Stimulated activated CD4-positive, alpha-beta T cell treated with anti-CD3 and anti-CD28 coated beads, Interleukin-12 subunit alpha, Interleukin-12 subunit beta, amount 100 ng/mL, for 4 hours (primary cell): ENCODE measurements at places on chromosomes 2 and 18.

DNA sequence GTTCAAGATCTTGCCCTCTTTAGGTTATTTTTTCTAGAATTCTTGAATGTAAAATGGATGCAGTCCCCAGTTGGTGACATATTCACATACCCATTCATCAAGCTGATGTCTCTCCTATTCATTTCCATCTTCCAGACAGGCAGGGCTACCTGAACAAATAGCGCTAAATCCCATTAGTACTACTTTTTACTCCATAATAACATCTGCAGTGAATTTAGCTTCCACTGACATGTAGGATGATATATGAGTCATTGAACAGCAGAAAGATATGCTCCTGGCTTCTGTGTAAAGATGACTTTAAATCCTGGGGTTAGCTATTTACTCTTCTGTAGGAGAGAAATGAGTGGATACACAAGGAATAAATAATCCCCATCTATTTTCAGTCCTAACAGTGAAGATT is 194.7 kb downstream of the RND3 start:
- no peak for DNase-seq

DNA sequence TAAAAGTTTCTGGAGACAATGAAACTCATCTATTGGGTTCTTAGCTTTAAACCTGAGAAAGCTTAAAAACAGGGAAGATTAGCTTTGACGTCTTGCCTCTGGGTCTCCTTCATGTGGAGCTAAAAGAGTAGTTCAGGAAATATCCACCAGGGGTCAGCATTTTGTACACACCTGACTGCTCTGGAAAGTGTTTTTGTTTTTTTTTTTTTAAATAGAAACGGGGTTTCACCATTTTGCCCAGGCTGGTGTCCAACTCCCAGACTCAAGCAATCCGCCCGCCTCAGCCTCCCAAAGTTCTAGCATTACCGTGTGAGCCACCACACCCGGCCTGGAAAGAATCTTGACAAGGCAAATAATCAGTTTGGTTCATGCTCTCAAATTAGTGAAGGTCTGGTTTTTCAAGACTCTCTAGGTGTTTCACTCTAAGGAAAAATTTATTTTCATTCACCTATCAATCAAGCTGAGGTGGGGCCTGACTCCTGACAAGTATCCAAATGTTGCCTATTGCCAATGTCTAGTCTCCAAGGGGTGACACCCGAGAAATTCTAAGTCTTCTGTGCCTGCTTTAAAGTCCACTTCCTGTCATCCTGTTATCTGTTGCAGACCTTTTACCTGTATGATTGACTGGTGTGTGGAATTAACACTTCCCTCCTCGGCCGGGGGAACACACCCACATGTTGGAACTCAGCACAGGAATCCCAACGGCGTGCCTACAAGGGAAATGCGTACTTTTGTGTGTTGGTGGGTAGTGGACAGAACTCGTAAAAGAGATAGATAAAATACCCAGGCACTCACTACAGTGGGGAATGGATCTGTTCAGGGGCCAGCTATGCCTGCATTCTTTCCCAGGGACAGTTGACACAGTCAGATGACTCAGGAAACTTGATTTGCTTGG is 11.3 kb downstream of the IL1RN start:
- no peak for DNase-seq

GRCh38 chr2:47479863-47480262 is 76.9 kb downstream of the MSH2 start:
- no peak for DNase-seq

DNA sequence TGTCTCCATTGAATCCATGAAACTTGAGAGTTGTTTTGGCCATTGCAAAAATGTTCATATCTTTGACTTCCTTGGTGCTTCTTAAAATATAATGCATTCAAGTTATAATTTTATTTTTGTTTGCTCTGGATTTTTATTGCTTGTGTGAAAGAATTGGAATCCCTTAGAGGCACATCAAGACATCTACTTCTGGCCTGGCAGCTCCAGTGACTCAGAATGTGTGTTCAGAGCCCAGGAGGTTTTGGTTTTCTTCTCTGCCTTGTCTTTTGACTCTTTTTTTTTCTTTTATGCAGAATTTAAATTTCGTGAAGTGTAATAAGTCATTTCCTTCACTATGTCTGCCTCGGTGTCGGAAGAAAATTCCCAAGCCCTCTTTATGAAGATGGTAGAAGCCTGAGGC is 180.2 kb downstream of the LTBP1 start:
- no peak for DNase-seq

GRCh38 chr2:23624915-23625314 is 239.9 kb downstream of the KLHL29 start:
- DNase-seq: no peak

DNA sequence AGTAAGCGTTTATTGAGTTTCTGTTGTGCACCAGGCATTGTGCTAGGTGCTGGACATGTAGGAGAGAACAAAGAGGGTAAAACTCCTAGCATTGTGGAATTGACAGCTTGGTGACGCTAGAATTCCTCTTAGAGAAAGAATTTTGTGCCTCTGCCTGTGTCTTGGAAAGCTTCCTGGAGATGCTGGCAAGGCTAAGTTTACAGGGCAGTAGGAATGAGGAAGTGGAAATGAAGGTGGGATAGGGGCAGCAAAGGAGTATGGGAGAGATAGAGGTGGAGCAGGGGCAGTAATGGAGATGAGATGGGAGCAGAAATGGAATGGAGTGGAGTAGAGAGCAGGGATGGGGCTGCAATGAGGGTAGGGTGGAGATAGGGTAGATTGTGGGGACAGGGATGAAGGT is 29.8 kb downstream of the GPR39 start:
- DNase-seq: no peak

DNA sequence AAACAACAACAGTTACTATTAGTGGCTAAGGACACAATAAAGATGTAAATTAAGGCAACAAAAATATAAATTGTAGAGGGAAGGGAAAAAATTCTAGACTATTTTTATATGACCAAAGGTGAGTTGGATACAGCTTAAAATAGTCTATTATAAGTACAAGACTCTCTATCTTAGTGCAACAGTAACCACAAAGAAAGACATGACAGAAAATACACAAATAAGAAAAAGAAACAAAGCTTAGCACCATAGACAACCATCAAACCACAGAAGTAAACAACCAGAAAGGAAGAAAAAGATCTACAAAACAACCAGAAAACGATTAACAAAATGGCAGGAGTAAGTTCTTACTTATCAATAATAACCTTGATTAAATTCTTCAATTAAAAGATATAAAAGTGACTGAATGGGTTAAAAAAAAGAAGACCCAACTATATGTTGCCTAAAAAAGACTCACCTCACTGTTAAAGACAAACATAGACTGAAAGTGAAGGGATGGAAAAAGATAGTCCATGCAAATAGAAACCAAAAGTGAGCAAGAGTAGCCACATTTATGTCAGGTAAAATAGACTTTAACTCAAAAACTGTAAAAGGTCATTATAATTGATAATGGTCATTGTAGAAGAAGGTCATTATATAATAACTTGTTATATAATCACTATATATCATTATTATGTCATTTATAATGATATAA is 62.5 kb downstream of the USP40 start:
- no peak for DNase-seq

DNA sequence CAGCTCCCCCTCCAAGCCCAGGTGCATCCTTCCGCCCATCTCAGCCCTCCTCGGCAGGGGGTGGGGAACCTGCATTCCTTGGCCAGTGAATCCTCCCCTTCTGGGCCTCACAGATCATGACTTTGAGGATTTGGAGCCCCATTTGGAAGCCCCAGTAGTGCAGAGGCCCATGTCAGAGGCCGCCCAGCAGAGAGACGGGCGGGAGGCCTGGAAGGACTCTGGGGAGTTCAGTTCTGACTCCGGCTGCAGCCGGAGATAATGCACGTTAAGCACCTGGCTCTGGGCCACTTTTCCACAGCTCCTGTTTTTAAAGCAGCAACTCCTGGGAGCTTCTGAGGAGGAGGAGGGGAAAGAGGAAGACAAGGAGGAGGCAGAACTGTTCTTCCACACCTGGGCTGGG is 14.9 kb downstream of the ATOH8 start:
- DNase-seq: no peak

- no peak for DNase-seq
These were observed 21.7 kb downstream of the AKAIN1 start for GRCh38 chr18:5175378-5175777.

- no peak for DNase-seq
These were observed 43.2 kb upstream of the LOXHD1 start for GRCh38 chr18:46700066-46700824.
